ENCODE measurements at places on chromosomes 1 and 21.
A peak's percentile ranks its signal among the peaks of the same experiment; 100 is the strongest.

DNA sequence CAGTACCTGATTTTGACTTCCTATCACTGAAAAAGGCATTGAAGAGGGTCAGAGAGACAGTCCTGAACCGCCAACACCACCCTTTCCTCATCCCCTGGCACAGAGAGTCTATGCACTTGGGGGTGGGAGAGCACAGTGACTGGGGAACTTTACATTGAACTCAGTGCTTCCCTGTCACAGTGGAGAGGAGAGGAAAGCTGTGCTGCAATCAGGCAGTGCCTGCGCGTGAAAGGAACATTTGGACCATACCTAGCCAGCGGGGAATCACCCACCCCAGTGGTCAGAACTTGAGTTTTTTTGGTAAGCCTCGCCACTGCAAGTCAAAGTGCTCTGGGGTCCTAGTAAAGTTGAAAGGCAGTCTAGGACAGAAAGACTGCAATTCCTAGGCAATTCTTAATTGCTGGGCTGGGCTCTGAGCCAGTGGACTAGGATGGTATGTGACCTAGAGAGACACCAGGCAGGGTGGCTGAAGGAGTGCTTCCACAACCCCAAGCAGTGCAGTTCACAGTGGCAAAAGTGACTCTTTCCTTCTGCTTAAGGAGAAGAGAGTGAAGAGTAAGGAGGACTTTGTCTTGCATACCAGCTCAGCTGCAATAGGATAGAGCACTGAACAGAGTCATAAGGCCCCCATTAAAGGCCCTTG, 9.4 kb upstream of the HENMT1 start:
- DNase-seq = no peak

DNA sequence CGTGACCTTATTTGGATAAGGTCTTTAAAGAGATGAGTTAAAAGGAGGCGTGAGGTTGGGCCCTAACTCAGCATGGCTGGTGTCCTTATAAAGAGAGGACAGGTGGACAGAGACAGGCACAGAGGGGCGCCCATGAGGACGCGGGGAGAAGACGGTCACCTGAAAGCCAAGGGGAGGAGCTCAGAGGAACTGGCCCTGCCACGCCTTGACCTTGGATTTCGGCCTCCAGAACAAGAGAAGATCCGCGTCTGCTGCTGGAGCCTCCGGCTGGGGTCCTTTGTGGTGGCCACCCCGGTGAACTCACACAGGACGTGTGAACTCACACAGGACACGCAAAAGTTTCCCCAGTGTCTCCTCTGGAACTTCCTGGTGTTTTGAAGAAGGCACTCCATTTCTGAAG, 122.7 kb downstream of the SIK1 start:
- no peak for DNase-seq

- no peak for DNase-seq
Observed at GRCh38 chr1:153570874-153571273, 5.2 kb upstream of the S100A2 start.

DNA sequence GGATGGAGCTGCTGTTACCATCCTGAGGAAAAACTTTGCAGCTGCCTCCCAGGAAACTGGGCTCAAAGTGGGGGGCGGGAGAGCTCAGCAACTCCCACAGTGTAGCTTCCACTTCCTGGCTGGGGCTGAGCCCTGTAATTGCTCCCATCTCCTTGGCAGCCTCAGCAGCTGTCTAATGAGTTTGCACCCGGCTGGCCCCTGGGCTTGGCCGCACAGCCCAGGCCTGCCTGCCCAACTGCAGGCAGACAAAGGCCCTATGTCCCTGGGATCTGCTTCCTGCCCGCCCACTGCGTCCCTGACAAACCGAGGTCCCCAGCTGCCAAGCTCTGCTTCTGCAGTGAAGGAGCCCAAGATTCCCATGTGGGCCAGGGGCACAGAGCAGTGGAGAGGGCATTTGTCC, 30.1 kb downstream of the EDN2 start:
- no peak for DNase-seq

- peak; percentile 27 for DNase-seq
Observed at GRCh38 chr1:247110627-247111258, 6.6 kb upstream of the ZNF669 start.

GRCh38 chr1:17559615-17560419, 20.3 kb downstream of the ARHGEF10L start:
- no peak for DNase-seq

- DNase-seq = no peak
Observed at GRCh38 chr1:33902486-33903209, 38.8 kb downstream of the HMGB4 start.

DNA sequence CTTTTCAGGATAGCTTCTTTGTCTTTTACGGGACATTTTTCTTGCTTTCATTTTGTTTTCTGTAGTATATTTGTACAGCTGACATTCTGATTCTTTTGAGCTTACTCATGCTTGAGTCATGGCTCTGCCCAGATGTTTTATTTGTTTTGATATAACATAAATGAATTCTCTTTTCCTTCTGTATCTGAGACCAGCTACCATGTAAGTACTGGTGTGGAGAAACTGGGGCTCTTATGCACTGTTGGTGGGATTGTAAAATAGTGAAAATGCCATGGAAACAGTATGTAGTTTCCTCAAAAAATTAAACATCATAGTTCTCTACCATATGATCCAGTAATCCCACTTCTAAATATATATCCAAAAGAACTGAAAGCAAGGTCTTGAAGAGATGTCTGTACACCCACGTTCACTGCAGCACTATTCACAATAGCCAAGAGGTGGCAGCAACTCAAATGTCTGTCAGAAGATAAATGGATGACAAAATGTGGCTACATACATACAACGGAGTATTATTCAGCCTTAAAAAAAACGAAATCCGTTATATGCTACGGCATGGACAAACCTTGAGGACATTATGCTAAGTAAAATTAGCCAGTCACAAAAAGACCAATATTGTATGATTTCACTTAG, 61.4 kb downstream of the EIF2B3 start:
- DNase-seq = no peak

DNA sequence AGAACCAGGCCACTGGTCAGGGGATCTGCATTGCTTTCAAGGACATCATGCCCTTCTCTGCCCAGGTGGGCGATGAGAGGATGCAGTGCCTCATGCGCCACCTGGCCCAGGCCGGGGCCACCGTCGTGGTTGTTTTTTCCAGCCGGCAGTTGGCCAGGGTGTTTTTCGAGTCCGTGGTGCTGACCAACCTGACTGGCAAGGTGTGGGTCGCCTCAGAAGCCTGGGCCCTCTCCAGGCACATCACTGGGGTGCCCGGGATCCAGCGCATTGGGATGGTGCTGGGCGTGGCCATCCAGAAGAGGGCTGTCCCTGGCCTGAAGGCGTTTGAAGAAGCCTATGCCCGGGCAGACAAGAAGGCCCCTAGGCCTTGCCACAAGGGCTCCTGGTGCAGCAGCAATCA, 5.0 kb upstream of the ZBTB48 start:
- DNase-seq = no peak

GRCh38 chr1:233884461-233885151, 19.9 kb upstream of the SLC35F3 start:
- no peak for DNase-seq

DNA sequence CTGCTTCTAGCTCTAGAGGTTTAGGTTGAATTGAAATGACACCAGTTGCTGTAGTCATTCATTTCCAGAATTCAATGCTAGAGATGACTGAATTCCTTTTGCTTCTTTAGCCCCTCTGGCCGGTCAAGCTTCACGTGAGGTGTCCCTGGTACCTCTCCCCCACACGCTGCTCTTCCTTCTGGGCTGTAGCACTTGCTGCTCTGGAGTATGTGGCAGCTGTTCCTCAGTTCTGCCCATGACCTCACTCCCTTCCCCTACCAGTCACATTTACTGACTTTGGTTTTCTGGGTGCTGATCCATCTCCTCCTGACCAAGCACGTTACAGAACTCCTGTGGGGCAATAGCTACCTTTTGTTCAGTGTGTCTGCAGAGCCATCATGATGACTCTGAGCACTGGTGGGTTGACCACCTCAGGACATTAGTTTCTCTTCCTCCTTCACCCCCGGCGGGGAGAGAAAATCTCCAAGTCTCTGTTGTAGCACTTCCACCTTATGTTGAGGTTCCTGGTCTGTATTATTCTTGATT, 128.1 kb downstream of the HHAT start:
- DNase-seq = no peak
